Activated CD8-positive, alpha-beta memory T cell treated with anti-CD3 and anti-CD28 coated beads for 1 hour (primary cell): ENCODE measurements at places on chromosomes 5 and 9.

DNA sequence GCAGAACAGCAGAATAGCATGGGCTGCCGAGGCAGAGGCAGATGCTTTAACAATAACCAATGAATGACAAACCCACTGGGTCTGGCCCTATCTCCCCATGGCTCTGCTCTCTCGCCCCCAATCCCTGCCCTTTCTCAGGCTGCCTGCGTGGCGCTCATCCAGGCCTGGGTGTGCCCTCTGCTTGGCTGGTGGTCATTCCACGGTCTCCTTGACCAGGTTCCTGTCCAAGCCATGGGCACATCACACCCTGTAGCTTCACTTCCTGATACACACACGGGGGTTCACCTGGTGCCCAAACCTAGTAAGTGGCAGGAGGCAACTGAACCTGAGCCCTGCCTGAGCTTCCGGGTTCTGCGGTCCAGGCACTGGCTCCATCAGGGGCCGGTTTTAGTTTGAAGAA, 87.6 kb downstream of the DAP start:
- DNase-seq: no peak

DNA sequence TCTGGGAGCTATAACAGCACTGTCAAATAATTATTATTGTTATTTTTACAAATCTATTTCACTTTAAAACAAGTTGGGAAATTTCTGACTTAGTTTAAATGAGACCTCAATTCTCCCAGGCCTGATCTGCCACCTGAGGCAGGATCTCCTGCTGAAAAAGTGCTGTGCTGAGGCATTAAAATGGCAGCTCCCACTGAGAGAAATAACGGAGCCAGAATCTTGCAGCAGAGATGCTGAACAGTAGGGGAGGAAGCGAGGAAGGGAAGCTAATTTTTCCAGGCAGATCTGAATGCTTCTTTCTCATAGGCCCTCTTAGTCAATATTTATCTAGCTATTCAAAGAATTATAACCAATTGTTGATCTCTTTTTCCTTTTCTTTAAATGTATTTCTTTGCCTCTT, 196.3 kb downstream of the ZNF462 start:
- DNase-seq: no peak

- DNase-seq: no peak
These were observed 170.9 kb downstream of the FRMD3 start for GRCh38 chr9:83367326-83367725.

- no peak for DNase-seq
These were observed 114.2 kb upstream of the ADAMTS16 start for GRCh38 chr5:5025774-5026408.

DNA sequence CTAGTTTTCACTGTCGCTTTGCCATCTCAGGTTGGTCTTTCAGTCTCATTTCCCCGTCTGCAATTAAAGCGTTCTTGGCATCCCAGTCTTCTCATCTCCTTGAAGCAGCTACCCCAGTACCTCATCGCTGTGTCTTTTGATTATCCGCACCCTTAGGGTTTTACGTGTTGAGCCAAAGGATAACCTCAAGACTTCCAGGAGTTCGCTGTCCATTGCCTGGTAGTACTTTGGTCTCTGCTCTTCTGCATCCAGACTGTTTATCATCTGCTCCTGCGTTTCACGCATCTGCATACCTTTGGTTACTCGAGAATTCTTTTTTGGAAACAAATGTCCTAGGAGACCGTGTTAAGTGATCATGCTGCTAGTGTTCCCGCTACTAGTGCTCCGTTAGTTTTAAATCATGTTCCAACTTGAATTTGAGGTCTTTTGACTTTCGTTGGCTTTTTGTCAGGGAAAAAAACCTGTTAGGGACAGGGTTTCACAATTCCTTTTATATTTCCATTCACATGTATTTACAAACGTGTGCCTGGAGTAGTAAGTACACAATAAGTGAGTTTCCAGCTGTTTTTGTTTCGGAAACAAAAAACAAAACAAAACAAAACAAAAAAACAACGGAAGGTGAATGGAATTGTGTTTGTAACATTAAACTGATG, 888 bp downstream of the RABGAP1 start:
- DNase-seq: no peak

DNA sequence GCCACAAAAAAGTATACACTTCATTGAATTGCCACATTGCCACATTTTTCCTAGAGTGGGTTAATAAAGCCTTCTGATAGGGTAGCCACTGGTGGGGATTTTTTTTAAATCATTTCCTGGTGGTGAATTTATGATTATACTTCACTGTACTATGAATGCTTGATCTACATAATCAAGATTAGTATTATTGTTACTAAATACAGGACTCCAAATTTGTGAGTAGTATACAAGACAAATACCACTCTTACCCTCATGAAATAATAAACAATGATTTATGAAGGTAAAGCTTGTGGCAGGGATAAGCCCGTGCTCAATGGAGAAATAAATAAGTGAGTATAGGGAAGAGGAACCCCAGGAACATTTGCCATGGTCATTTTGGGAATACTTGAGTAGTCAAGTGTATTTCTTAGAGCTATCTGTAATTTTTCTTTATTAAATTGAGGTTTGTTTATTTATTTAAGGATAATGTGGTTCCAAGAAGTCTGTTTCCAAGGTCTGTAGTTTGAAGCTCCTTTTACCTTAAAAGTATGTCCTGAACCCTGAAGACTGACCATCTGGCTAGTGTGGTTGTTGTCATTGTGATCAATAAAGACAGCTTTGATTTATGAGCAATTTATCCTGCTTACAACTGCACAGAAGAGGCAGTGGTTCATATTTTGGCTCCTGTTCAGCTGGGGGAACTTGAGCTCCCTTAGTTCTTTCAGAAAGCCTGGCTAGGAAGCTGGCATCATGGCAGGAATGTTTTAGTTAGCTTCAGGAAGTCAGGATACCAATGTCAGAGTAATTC, 118.6 kb downstream of the ZSWIM6 start:
- no peak for DNase-seq

- no peak for DNase-seq
These were observed 97.9 kb upstream of the MAP3K1 start for GRCh38 chr5:56717253-56717987.

GRCh38 chr5:110590187-110590586, 136.3 kb downstream of the TMEM232 start:
- DNase-seq: no peak

GRCh38 chr9:96320749-96321280, 18.8 kb upstream of the HSD17B3 start:
- DNase-seq: no peak

DNA sequence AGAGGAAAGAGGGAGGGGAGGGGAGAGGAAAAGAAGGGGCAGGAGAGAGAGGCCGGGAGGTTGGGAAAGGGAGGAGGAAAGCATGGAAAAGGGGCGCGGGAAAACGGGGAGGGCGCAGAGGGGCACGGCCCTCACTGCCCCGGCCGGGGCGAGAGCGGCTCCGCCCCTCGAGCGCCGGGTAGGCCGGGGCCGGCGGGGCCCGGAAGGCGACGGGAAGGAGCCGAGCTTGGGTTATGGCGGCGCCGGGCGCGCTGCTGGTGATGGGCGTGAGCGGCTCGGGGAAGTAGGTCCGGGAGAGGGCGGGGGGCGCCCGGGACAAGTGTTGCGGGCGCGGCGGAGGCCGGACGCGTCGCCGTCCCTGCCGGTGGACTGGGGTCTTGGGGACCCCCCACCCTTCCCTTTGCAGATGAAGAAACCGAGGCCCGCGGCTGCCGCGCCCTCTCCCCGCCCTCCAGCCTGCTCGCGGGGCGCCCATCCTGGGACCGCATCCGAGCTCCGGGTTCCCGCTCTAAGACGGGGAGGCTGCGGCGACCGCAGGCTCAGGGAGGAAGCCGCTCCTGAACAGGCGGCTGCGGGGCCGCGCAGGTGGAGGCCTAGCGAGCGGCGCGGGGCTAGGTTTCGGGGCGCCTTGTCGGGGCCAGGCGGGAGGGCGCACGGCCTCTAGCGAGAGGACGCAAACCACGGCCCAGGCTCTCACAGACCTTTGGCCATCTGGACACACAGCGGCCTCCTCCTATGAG, at the start of gene IDNK:
Gene IDNK (plus strand): TSS at position 205 of the 740 bp plus-strand sequence. CDS start 29 bp downstream, at position 234.
- peak; percentile 39 for DNase-seq

DNA sequence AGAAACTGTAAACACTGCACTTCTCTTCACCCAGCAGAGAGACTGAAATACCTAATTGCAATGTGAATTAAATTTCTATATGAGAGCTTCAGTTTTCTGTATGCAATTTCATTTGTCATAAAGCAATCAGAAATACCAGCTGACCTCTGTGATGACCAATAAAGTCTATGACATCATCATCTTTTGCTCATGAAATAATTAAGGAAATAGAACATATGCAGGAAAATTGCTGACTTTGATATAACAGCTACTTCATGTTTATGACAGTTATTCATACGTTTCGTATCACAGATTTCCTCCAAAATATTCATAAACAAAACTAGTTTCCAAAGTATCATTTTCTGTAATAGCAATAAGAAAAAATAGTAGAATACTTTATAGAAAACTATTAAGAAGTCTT, 652.3 kb downstream of the SLCO4C1 start:
- DNase-seq: no peak

- DNase-seq: no peak
These were observed 716 bp downstream of the PROB1 start for GRCh38 chr5:139394123-139394653.

DNA sequence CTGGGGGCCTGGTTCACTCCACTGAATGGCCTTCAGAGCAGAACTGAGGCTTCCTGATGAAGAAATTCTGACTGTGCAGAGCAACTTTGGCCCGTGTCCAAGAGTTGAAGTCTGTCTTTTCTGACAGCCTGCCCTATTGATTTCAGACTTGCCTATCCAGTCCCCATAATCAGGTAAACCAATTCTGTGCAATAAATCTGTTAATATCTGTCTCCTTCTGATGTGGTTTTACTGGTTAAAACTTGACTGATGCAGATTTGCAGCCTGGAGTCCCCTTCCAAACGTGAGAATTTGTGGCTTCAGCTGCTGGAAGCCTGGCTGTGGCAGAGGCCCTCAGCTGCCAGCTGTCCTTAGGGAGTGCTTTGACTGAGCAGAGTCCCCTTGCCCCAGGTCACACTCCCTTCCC, 283.9 kb upstream of the ANKRD55 start:
- no peak for DNase-seq

- DNase-seq: no peak
These were observed 14.5 kb upstream of the TAL2 start for GRCh38 chr9:105647595-105648349.

DNA sequence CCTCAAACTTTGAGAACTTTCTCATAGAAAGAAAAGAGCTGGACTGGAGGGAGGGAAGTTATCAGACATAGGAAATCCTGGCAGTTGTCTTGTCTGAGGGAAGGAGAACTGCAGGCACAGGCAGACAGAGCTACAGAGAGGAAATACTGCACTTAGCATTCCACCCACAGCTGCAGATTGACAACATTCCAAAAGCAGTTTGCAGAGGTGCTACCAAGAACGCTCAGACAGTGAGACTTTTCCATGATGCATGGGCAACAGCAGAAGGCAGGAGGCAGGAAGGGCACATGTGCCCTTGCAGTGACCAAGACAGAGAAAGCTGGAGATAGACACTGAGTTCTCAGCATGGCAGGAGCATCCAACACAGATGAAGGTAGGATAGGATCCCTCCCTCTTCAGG, 327.5 kb upstream of the ZNF462 start:
- DNase-seq: no peak

DNA sequence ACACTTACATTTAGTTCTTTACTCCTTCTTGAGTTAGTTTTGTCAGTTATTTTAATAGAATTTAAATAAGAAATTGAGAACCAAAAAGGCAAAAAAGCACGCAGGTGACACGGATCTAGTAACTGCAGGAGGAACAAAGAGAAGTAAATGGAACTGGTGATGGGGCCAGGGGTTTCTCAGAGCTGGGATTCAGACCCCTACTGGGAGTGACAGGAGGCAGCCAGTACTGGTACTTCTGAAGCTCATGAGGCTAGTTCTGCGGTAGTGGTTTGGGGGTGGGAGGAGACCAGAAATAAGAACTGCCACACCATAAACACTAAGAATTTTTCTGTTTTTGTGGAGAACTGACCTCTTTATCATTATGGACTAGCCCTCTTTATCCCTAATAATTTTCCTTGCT, 48.2 kb downstream of the OXCT1 start:
- no peak for DNase-seq
